ENCODE measurements at places on chromosomes 7 and 10. TPM values are rescaled to one million over a fixed set of nuclear protein-coding genes. Genes with fewer than 3 reads are reported as not detected.

DNA sequence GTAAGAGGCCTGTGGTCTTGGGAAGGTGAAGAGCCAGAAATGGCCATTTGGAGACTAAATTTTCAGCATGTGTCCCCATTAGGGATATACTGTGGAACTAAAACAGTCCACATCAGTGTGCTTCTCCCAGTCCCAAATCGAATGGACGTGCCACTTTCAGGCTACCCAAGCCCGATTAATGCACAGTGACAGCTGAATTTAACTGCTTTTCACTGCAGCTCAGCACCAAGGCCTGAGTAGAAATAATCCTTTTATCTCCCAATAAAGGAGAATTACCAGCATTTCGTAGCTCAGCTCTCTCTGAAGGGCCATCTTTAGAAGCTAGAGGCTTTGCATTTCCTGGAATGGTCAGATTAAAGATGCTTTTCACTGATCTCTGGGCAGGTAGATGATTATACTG is 183.3 kb downstream of the NPSR1 start:
- no peak for DNase-seq

DNA sequence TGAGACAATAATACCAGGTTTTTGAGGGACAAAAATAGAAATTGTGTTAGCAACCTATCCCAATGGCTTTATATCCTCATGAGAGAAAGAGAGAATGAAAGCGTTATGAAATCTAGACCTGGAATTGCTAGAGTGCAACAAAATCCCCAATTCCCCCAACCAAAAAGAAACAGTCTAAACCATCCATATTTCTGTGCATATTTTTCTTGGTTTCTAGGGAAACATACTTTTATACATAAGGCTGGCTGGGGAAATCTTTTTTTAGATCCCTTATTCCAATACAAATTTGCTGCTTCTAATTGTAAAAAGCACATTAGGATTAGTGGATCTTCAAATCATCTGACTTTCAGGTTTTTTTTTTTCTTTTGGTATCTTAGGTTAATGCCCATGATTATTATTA is 277.0 kb upstream of the SEMA3A start:
- no peak for DNase-seq

DNA sequence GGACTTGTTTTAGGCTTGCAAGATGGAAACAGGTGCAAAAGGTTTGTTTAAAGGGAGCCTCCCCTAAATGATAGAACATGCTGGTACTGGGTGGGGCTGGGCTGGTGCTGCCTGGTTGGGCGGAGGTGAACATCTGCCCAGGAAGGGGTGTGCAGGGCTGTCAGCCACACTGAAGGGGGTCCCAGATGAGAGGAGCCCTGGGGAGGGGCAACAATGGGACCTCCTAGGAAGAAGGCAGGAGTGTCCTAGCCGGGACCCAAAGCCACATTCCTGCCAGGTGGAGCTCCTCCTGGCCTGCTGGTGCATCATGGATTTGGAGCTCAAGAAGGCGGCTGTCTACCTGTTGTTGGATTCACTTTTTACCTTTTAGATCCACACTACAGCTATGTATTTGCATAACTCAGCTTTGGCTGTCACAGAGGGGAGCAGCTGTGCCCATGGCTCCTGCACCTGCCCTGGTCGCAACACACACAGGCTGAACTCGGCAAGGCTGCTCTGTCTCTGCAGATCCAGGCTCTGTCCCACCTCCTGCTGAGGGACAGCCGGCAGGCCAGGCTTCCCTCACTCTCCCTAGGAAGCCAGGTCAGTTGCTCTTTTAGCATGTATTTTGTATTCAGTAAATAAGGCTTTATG is 59.9 kb downstream of the ADARB2 start:
- DNase-seq = no peak

DNA sequence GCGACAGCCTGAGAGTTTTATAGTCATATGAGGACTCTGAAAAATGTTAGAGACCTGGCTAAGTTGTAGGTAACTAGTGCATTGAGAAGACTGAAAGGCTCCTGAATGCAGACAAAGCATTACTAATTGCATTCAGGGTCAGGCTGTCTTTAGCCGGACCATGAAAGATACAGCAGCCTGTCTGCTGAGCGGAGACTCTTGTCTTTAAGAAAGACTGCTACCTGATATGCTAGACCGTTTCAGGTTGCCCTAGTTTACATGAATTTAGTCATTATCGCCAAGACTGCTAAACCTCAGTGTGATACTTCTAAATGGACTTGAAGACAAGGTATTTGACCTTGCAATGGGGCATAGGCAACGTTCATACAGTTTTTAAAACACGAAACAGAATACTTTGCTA is 81.2 kb downstream of the BMPR1A start:
- DNase-seq = no peak

- no peak for DNase-seq
Observed at GRCh38 chr10:96410296-96410695, 51.5 kb upstream of the OPALIN start.

DNA sequence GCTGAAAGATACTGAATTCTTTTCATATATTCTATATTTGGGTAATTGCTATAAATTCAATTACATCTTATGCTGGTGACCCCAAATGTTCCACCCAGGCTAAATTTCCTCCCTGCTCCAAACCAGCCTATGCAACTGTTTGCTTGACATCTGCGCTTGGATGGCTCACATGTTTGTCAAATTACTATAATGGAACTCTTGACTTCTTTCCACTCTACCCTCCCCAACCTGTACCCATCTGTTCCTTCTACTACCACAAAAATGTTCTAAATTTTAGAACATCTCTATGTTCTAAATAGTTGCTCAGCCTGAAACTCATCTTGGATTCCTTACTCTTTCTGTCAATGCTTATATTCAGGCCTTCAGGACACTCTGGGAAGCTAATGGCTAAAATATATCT is 249.9 kb upstream of the SMIM30 start:
- no peak for DNase-seq

GRCh38 chr10:63866747-63867140 is 345.5 kb downstream of the REEP3 start:
- DNase-seq = no peak

- DNase-seq = no peak
Observed at GRCh38 chr7:112603673-112604072, 122.9 kb downstream of the LSMEM1 start.

- DNase-seq = no peak
Observed at GRCh38 chr10:110311357-110311949, 6.7 kb upstream of the SMNDC1 start.

GRCh38 chr7:20826243-20826642 is 39.6 kb upstream of the SP8 start:
- DNase-seq = no peak

DNA sequence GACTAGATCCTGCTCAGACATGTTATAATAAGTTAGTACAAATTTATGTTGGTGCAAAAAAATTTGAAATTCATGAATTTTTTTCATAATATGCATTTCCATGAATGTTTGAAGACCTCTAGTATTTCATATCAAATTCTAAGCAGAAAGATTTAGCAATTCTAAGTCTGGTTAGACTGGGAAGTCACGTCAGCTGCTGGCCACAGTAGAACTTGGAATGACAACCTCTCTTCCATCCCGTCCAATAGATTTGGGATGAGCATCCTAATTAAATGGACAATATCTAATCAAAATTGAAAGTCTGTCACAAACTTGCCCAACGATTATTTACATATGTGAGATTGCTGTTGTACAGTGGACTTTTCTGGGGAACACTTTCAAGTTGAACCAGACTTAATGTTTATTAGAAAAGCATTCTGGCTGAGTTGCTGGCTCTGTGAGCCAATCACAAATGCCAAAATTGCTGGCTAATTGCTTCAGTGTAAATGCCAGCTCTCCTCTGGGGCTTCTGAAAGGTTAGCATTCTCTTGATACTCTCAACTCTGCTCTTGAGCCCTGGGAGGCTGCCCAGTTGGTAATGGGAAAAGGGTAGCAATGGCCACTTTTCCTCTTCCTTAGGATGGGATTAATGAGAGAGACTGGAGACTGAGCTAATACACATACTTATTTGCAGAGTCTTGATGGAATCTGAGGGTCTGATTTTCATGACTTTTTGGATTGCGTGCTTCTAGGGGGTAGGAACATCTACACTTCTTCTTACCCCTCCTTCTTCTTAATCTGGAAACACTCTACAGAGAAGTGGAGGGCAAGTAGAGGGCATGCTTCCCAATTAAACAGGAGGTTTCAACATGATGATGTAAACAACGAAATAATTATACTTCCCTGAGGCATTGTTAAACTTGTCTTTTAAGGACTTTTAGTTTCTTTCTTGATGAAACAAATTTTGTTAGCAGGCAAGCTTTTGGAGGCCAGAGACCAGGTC is 253.5 kb downstream of the BAMBI start:
- no peak for DNase-seq

DNA sequence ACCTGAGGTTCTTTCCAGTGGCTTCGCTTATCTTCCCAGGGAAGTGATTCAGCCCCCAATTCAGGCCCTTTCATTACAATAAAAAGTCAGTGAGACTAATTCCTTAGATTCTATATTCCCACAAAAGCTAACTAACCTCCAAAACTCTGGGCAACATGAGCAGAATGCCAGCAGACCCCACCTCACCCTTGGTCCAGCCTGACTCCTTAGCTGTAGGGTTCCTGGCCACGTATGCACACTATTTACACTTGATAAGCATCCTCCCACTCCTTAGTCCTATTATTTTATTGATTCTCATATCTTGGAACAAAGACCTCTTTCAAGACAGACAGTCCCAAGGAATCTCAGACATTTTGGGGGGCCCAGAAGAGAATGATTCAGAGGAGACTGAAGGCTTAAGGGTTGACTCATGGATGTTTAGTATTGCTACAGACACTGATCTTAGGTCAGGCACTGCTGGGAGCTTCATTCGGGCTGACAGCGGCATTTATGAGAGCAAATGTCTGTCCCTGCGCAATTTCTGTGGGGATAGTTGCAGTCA is 162.6 kb upstream of the GDF10 start:
- no peak for DNase-seq

DNA sequence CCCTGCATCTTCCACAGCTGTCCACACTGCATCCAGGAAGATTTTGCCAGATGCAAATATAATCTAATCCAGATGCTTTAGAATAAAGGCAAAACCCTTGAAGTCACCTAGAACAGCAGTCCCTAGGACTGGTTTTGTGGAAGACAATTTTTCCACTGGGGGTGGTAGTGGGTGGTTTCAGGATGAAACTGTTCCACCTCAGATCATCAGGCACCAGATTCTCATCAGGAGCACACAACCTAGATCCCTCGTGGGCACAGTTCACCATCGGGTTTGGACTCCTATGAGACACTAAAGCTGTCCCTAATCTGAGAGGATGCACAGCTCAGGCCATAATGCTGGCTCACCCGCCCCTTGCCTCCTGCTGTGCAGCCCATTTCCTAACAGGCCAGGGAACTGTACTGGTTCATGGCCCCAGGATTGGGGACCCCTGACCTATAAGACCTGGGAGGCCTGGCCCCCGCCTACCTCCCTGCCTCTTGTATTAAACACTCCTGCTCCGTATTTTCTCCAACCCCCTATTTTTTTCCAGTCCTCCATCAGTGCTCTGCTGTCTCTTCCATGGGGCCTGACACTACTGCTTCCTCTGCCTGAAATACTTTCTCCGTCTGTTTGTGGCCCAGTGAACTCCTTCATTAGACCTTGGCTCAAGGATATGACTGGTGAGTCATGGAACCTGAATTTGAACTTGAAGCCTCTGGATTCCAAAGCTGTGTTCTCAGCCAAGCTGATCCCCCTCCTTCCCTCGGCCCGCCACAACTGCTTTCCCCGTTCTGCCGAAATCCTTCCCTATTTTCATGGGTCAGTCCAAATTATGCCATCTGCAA is 79.9 kb upstream of the RHEB start:
- no peak for DNase-seq

DNA sequence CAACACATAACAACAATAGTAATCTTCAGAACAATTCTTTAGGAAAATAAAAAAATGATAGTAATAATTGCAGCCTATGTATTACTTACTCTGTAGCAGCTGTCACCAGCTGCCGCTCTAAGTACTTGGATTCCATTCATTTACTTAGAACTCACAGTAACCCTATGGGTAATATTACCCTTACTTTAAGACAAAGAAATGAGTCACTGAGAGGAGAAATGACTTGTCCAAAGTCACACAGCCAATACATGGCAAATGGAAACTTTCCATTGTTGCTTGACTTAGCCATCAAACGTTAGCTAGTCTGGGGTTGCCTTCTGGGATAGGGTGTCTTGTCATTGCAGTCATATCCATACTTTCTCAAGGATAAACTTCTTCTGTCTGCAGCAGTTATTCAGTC is 3.6 kb downstream of the CCNY start:
- no peak for DNase-seq

- no peak for DNase-seq
Observed at GRCh38 chr7:120055300-120055699, 217.7 kb upstream of the KCND2 start.

DNA sequence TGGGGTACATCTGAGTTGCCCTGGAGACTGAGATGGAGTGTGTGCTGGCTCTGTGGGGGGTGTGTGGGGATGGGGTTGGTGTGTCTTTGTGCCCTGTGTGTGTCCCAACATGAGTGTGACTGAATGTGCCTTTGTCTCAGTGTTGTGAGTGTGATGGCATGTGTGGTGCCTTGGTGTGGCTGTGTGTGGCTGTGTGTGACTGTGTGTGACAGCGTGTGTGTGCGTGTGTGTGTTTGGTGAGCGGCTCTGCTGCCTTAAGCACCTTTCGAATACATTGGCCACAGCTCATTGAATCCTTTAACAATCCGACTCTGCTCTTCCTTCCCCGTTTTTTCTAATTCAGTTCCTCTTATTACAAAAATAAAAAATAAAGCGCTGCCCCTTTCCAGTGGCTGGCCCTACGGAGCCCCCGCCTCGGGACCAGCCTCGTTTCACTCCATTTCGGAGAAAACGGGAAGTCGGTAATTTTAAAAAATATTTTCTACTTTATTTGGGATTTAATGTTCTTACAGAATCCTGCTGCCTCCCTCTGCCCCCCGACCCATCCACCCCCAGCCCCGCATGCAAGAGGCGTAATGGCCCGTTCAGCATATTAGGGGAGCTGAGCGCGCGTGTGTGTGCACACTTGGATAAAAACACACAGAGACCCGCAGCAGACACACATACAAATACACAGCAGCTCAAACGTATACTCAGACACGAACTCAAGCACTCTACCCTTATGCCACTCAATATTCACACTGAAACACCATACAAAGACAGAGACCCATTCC is 35.5 kb downstream of the HIF1AN start:
- no peak for DNase-seq

- DNase-seq = no peak
Observed at GRCh38 chr10:114285961-114286441, 46.9 kb downstream of the VWA2 start.

GRCh38 chr7:138948403-138948802 is 32.8 kb downstream of the KIAA1549 start:
- DNase-seq = no peak

GBF1 gene
- total RNA-seq = 40.6 TPM

GDI2 gene
- total RNA-seq = 187 TPM

IL6 gene
- 0.64 TPM for total RNA-seq

PNLIPRP2 gene
- total RNA-seq = not detected

SPAM1 gene
- total RNA-seq = not detected

ADARB2 gene
- 0.28 TPM for total RNA-seq

BRI3 gene
- 53.6 TPM for total RNA-seq

VWA2 gene
- total RNA-seq = not detected

CREB5 gene
- not detected for total RNA-seq

VENTX gene
- total RNA-seq = not detected

DYDC1 gene
- total RNA-seq = not detected

BLNK gene
- total RNA-seq = 0.43 TPM

ANKRD1 gene
- not detected for total RNA-seq

GIMAP4 gene
- total RNA-seq = 285 TPM

AKR1B15 gene
- not detected for total RNA-seq

PRKCQ gene
- 61.8 TPM for total RNA-seq

All from activated naive CD8-positive, alpha-beta T cell treated with anti-CD3 and anti-CD28 coated beads, Interleukin-2, amount 10 ng/mL, durations not matched to agents 7 days and 5 days (primary cell).